Thoracic aorta (tissue), 2 donors: ENCODE measurements at places on chromosomes 2 and 18. TPM values are rescaled to one million over a fixed set of nuclear protein-coding genes. Genes with fewer than 3 reads are reported as not detected.
A peak's percentile ranks its signal among the peaks of the same experiment; 100 is the strongest.

GRCh38 chr2:11411768-11412448 is 54.1 kb downstream of the E2F6 start:
- DNase-seq, result no peak

GRCh38 chr2:6973895-6974545 is 56.8 kb downstream of the RNF144A start:
- no peak for DNase-seq

GRCh38 chr18:41320100-41320499 is 634.9 kb upstream of the PIK3C3 start:
- DNase-seq, result no peak

- DNase-seq, result no peak
Measured at GRCh38 chr2:219179601-219180465, 1.8 kb downstream of the RETREG2 start.

DNA sequence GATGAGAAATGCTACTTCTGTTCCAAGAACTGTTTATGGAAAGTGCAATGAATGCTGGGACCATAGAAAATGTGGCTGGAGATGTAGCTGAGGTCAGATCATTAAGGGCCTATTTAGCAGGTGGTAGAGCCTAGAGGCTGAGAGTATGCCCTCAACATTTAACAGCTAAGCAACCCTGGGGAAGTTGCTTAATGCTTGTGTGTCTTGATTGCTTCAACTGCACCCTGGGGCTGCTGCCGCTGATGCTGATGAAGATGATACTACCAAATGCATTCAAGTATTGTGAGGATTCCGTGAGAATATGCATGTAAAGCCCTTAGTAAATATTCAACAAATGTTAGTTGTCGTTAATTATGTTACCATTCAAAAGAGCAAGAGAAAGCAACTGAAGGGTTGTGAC is 273.2 kb downstream of the BCL11A start:
- no peak for DNase-seq

DNA sequence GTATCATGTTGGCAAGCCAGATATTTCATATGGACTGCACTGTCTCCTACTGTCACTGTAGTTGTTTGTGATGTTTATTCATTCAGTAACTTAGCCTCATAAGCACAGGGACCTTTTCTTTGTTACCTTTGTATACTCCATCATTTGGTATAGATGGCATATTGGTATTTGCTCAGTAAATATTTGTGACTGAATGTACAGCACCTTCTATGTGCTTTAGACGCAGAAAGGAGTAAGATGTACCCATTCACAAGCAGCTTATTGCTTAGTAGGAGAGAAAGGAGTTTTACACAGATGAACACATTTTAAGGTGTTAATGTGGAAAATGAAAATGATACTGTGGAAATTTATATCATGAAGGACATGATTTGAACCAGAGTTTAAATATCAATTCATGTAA is 12.0 kb downstream of the EPC2 start:
- DNase-seq, result no peak

GRCh38 chr2:162221064-162221463 is 22.2 kb downstream of the FAP start:
- DNase-seq, result peak; percentile 33

DNA sequence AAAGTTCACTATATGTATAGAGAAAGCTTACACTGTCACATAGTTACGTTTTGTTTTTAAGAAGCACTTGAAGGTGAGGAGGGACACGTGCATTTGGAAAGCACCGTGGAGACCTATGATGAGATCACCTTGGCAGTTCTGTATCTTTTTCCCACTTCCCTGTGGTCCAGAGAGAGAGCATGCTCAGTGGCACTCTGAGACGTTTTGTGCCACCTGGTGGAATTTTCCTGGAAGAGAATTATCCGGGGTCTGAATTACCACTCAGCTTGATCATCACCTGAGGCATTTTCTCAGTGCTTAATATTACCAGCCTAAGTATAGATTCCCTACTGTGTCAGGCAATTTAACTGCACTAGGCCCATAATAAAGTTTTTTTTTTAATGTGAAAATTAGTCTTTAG is 469.4 kb upstream of the SMIM21 start:
- DNase-seq, result no peak

DNA sequence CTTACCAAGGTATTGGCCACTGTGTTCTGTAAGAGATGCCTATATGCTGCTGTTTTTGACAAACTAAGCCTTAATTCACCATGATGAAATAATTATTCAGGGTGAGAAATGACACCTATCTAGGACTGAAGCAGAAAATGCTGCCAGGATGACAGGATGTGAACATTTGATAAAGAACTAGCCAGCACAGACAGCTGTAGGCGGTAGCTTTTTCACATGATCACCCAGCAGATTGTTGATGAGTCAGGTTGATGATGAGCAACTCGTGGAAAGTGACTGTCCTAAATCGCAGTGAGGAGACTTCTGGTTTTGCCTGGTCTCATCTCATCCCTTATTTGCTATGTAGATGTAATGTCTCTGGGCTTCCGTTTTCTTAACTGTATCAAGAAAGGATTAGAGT is 144.1 kb downstream of the PRPF40A start:
- DNase-seq, result no peak

- peak; percentile 74 for DNase-seq
Measured at GRCh38 chr18:45967007-45967706, at the start of gene EPG5. Gene EPG5 (minus strand): TSS chr18:45967329. CDS start chr18:45967239, 90 bp downstream.

- DNase-seq, result no peak
Measured at GRCh38 chr2:162370931-162371330, 27.0 kb downstream of the GCA start.

DNA sequence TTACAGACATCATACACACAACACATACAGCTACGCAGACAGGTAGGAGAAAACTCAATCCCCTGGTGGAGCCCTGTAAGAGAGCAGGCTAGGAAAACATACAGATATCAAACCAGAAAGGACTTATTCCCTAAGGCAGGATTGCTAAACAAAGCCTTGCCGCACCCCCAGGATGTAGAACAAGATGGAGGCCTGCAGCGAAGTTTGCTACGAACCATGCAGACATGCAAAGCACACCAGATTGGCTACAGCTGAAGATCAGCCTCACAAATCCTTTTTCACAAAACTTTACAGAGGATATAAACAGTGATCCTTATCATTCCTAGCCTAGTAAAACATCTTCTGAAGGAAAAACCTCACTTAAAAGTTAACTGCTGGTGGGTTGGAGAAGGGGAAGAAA is 28.3 kb downstream of the C18orf54 start:
- no peak for DNase-seq

DNA sequence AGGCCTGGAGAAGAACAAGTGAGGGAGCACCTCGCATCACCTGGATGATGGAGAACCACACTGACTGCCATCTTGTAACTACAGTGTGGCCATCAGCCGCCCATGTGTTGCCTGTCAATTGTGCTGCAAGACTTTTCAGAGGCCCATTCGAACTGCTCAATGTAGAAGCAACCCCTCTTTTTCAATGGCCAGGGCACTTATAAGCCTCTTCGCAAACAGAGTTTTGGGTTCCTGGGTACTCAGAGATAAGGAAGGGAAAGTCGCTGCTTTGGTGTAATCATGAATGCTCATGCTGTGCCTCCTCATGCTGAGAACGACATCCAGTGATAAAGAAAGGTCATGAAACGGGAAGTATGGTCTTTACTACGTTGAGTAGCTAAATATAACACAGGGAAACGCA is 143.9 kb upstream of the SLC39A10 start:
- DNase-seq, result no peak

GRCh38 chr18:78587626-78588600 is 391.7 kb upstream of the SALL3 start:
- no peak for DNase-seq

- no peak for DNase-seq
Measured at GRCh38 chr2:142435847-142436246, 305.0 kb upstream of the LRP1B start.

- DNase-seq, result no peak
Measured at GRCh38 chr18:78733762-78734613, 245.6 kb upstream of the SALL3 start.

- no peak for DNase-seq
Measured at GRCh38 chr2:22056621-22057132, 932.9 kb downstream of the TDRD15 start.

DNA sequence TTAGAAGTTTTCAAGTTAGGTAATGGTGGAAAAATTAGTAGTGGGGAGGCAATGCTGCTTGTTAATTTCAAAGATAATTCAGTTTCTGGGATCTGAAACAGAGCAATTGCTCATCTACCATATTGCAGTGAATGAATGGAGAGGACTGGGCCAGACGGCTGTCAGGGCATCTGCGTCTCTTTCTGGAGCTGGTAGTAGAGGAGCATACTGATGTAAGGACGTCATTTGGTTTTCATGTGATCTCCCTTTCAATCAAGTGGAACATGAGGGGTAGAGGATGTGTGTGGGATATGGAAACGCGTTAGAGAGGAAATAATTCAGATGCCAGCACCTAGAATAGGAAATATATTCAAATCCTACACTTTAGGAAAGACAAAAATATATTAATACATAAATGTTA is 490.3 kb downstream of the ADCYAP1 start:
- no peak for DNase-seq

DNA sequence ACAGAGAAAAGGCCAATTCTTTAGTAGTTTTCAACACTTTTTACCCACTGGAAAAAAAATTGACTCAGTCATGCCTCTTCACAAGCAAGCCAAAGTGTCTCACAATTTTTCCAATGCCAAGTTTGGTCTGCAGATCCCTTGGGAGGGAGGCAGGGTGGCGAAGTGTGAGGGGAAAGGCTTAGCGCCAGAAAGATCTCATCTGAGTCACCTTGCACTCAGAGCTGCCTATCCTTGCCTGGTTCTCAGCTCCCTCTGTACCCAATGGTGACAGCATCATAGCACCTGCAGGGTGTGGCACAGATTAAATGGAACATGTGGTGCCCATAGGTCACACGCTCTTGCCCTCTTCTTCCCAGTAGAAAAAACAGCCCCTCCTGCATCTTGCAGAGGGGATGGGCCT is 55.2 kb upstream of the GYPC start:
- DNase-seq, result no peak

- DNase-seq, result no peak
Measured at GRCh38 chr2:198219292-198219691, 414.9 kb downstream of the PLCL1 start.

DNA sequence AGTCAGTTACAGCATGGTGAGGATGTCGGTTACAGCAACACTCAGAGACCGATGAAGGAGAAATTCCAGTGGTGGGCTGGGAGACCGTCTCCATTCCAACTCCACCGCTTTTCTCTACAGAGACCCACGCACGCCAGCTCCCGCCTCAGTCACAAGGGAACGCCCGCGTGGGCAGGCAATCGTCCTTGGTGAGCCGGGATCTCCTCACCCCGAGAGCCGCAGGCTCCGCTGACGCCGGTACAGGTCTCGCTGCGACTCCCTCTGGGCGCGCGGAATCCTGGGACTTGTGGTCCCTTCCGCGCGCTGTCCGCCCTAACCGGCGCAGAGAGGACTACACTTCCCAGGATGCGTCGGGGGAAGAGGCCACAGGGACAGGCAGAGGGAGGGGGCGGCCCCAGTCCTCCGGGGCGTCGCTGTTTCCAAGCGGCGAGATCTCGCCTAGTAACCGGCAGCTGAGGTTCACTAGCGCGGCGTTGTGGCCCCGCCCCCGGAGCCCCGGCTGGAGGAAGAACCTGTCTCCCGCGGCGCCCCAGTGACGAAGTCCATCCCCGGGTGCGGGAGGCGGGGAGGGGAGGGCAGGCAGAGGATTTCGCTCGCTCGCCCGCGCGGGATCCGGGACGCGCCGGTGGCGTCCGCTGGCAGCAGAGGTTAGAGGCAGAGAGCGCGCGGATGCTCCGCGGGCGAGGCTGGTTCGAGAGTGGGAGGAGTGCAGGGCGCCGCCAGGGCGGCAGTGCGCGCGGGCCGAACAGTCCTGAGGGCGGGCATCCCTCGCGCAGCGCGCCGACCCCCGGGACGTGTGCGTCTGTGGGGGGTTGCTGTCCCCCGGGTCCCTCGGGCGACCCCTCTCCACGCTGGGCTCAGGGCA is at the start of gene EML6:
EML6 (plus strand) TSS at position 532 of the 865 bp plus-strand sequence. CDS start 1,400 bp downstream, outside the sequence.
- DNase-seq, result peak; percentile 93

GRCh38 chr2:12821656-12822055 is 104.9 kb downstream of the TRIB2 start:
- no peak for DNase-seq

DNA sequence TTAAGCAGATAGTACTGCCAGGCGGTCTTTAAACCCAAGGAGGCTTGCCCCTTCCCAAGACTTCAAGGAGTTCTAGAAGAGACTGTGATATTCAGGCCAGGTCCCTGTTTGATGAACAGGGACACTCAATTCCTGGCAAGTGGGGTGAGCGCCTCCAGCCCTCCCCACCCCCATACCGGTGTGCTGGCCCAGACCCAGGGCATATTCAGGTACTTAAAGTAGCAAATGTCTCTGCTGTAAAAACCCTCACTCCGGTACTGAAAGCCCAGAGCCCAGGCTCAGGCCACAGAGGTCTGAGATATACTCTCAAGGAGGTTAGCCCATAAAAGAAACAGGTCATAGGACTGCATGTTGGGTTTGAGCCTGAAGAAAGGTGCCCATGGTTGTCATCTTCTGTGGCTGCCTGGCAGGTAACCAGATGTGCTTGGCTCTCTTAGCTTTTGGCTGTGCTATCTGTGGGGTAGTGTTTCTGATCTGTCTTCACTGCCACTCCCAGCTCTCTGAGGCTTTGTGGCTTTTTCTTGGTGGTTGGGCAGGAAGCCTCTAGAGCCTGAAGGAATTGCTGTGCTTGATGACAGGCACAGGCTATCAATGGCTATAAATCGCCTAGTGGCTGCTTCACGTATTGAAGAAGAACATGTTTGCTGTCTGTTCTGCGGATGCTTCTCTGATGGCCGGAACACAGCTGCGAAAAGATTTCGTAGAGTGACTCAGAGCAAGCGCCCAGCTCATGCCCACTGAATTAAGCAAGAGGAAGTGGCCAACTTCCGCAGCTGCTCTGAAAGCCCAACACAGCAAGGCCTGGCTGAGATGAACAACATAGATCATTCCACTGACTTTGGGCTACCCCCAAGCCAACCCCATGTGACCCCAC is 63.3 kb upstream of the ALPP start:
- peak; percentile 17 for DNase-seq

DNA sequence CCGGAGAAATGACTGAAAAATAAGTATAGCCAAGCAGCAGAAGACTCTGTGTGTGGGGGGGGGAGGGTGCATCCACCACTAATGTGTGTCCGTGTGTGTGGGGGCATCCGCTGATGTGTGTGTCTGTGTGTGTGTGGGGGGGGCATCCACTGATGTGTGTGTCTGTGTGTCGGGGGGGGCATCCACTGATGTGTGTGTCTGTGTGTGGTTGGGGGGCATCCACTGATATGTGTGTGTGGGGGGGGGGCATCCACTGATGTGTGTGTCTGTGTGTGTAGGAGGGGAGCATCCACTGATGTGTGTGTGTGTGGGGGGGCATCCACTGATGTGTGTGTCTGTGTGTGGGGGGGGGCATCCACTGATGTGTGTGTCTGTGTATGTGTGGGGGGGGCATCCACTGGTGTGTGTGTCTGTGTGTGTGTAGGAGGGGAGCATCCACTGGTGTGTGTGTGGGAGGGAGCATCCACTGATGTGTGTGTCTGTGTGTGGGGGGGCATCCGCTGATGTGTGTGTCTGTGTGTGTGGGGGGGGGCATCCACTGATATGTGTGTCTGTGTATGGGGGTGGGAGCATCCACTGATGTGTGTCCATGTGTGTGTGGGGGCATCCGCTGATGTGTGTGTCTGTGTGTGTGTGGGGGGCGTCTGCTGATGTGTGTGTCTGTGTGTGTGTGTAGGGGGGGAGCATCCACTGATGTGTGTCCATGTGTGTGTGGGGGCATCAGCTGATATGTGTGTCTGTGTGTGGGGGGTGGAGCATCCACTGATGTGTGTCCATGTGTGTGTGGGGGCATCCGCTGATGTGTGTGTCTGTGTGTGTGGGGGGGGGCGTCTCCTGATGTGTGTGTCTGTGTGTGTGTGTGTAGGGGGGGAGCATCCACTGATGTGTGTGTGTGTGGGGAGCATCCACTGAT is 125.0 kb downstream of the NFATC1 start:
- no peak for DNase-seq

FAM110C gene
- total RNA-seq, result 4.9 TPM

CHRNG gene
- not detected for total RNA-seq

TAF4B gene
- total RNA-seq, result 3.9 TPM

COL3A1 gene
- total RNA-seq, result 875 TPM

ITM2C gene
- 70.6 TPM for total RNA-seq
